ACHN (cell line): ENCODE measurements at places on chromosomes 6 and 20.

- no peak for DNase-seq
These were observed 6.0 kb upstream of the HSF2 start for GRCh38 chr6:122393351-122393896.

DNA sequence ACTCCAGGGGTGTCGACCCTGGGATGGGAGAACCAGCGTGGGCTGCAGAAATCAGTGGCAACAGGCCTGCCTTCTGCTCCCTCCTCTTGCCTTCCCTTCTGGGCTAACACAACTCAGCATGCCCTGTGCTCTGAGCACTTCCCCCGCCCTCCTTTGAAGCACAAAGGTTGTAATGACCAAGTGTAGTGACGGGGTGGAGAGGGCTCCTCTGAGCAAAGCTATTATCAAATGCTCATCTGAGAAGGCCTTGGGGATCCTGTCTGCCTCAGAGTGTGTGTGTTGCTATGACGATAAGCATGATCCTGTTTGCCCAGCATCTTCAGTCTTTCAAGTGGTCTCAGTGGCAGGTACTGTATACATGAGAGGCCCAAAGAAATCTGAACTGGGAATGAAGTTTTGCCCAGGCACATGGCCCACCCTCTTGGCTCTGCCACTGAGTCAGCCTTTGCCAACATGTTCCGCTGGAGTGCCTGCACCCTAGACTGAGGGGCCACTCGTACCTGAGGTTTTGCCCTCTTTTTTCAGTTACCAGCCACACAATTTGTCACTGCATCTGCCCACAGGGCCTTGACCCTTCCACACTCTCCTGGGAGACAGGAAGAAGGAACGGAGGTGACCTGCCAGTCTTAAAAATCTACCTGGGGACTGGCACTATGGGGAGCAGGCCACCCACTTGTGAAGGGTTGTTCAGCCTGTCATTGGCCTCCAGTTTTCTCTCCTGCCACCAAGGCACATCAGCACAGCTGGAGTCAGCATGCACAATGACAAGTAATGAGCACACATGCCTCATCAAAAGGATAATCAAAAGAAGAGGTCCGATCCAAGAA, 74.5 kb downstream of the GFOD1 start:
- no peak for DNase-seq

GRCh38 chr6:140970485-140970884, 1162.2 kb upstream of the GJE1 start:
- no peak for DNase-seq

DNA sequence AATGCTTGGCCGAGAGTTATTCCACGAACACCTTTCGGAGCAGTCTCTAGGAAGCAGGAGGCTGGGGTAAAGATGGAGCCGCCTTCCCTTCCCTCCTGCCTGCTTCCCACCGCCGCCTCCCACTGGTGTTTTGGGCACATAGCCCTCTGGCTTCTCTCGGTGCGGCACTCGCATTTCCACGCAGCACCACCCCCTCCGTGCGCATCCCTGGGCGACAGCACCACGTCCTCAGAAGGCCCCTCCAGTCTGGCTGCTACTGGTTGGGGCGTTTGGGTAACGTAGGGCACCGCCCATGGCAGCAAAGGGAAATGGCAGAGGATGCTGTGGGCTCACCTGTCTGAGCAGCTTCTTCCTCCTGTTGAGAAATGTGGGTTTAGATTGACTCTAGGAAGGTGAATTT, 2.4 kb downstream of the COL20A1 start:
- DNase-seq: no peak

DNA sequence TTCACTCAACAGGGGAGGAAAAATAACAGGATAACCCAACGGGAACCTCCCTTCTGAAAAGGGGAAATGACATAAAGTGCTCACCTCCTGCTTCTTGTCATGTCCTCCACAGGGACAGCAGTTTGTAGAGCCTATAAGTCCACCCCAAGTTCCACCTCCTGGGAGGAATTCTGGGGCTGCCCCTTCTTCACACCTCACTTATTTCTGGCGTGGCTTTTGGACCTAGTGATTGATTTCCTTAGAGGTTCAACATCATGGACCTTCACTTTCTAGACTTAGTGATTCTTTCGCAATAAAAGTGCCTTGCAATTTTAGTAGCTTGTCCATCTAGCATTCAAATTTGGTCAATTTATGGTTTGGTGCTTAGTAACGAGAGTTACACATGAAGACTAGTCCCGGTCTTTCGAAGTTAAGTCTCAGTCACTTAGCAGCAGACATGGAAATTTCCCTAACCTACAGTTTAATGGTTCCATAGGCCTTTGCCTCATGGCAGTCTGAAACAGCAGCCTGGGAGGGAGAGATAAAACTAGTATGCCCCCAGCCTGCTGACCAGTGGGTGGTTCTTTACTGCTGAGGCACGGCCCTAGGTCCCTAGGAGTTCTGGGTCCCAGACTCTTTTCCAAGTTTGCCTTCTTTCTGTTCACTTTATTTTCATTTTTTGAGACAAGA, 59.2 kb upstream of the CDKAL1 start:
- DNase-seq: no peak
